ENCODE measurements at places on chromosomes 1 and 21.

GRCh38 chr1:54995835-54996234, 2.9 kb upstream of the BSND start:
- no peak for DNase-seq

GRCh38 chr1:221078260-221078965, 199.2 kb downstream of the HLX start:
- no peak for DNase-seq

- DNase-seq: peak; percentile 88
Observed at GRCh38 chr1:66533804-66534740, at the start of gene SGIP1. SGIP1 (plus strand) TSS chr1:66534153; CDS start chr1:66534359, 206 bp downstream.

DNA sequence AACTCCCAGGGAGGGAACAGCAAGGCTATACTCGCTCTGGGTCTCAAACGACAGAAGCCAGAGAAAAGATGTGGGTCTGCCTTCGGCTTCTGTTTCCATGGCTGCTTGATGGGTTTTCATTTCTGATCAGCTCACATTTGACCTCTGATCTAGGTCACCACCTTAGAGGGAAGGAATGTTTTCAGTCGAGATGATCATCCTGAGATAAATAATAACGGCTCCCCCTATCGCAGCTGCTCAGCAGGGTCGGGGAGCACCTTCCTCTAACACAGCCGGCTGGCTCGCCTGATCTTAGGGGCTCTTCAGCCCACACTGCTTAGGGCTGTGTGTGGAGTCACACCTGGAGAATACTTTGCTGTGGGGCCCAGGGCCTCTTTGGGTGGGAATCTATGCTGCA, 53.1 kb upstream of the ZNF648 start:
- DNase-seq: no peak

All from coronary artery (tissue), 2 donors.